Colonic mucosa (tissue), 4 donors: ENCODE measurements at places on chromosomes 2 and 18. TPM values are rescaled to one million over a fixed set of nuclear protein-coding genes. Genes with fewer than 3 reads are reported as not detected.

Gene RNU2-63P
- 2.3 TPM for total RNA-seq

DNA sequence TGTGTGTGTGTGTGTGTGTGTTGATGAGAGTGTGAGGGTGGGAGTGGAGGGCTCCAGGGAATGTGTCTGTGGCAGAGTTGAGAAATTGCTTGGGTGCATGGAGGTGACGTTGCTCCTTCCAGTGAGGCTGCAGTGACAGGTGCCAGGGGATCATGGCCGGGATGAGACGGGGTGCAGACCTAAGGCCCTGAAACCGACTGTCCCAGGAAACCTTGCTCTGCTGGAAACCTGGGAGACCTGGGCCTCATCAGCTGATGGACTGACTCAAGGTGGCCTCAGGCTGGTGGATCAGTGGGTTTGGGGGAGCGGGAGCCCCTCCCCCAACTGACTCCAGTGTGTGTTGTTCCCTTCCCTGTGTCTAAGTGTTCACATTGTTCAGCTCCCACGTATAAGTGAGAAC lies 56.6 kb downstream of the INHBB start:
- H3K27me3 ChIP-seq: no peaks in the 10 kb centered on the region
- DNase-seq: no peak
- no peaks in the 10 kb centered on the region for H3K4me1 ChIP-seq
- H3K27ac ChIP-seq: no peak overlapping the region

- no peaks in the 10 kb centered on the region for H3K4me1 ChIP-seq
- no peaks in the 10 kb centered on the region for H3K27me3 ChIP-seq
- H3K4me3 ChIP-seq: no peak overlapping the region
- DNase-seq: no peak
- H3K27ac ChIP-seq: no peak overlapping the region
- H3K36me3 ChIP-seq: no peaks in the 10 kb centered on the region
Measured at GRCh38 chr2:195552581-195552980, 104.4 kb upstream of the SLC39A10 start.

DNA sequence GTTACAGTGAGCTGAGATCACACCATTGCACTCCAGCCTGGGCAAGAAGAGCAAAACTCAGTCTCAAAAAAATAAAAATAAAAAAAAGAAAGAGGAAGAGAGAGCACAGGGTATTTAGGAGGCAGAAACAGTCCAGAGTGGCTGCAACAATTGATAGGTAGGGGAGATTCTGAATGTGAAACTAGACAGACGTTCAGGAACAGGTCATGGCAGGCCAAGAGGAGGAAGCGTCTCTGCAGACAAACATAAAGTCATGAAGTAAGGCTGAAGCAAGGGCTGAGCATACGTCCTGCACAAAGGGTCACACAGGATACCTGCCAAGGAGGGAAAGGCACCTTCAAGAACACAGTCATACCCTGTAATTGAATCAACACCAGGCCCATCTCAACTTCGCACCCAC lies 64.1 kb upstream of the ZNF532 start:
- no peak overlapping the region for H3K27ac ChIP-seq
- no peaks in the 10 kb centered on the region for H3K27me3 ChIP-seq
- H3K4me3 ChIP-seq: no peak overlapping the region
- no peak for DNase-seq
- H3K36me3 ChIP-seq: no peaks in the 10 kb centered on the region
- no peaks in the 10 kb centered on the region for H3K4me1 ChIP-seq

DNA sequence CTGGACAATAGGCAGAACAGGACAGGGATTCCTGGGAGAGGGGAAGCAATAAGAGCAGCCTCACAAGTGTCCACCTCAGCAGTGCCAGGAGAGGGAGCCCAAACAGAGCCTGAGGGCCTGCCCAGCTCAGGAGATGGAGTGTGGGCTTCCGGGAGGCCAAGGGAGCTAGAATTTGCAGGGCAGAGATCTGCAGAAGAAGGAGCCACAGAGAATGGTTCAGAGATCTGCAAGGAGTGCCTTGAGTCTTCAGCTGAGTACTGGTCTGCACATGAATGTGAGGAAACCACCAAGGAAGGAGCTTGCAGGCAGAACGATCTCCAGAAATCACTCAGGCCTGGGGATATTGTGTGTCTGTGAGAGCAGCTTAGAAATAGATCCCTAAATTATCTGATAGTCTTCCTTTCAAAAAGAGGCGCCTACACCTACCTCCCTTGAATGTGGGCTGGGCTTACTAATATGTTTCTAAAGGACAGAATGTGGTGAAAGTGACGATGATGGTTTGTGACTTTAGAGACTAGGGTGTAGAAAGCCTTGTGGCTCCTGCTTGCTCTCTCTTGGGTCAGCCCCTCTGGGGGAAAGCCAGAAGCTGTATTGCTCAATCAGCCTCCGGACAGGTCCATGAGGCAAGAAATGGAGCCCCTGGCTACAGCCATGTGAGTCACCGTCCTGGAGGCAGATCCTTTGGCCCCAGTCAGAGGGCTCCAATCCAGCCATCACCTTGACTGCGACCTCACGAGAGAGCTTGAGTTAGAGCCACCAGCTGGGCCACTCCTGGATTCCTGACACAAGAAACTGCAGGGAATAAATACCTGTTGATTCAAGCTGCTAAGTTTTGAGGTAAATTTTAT lies 7.6 kb upstream of the LPIN1 start:
- H3K36me3 ChIP-seq: no peaks in the 10 kb centered on the region
- H3K4me1 ChIP-seq: no peaks in the 10 kb centered on the region
- no peaks in the 10 kb centered on the region for H3K27me3 ChIP-seq
- no peak overlapping the region for H3K27ac ChIP-seq
- DNase-seq: peak; percentile 51
- no peak overlapping the region for H3K4me3 ChIP-seq

- no peak overlapping the region for H3K27ac ChIP-seq
- DNase-seq: no peak
- no peaks in the 10 kb centered on the region for H3K4me1 ChIP-seq
- H3K36me3 ChIP-seq: no peaks in the 10 kb centered on the region
Measured at GRCh38 chr18:40380686-40381439, 1574.2 kb upstream of the PIK3C3 start.

DNA sequence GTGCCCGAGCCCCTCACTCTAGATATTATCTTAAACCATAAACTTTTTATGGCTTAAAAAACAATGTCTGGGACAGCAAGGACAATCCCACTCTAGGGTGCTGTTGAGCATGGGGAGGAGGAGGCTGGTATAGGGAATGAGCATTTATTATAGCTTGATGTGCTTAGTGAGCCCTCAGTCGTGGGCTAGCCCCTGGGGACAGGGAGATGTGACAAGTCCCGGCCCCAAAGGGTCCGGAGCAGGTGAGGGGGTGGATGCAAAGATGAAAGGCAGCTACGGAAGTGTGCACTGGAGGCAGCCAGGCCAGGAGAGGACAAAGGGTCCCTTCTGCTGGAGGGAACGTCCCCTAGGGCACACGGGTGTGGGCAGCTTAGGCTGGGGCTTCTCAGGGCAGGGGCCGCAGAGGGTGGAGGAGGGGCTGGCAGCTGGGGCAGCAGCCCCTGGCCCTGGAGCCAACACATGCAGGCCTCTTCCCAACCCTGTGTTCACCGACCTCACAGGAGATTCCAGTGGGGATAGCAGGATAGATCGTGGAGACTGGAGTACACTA lies 106.3 kb upstream of the GPC1 start:
- H3K27ac ChIP-seq: no peak overlapping the region
- DNase-seq: no peak
- H3K4me1 ChIP-seq: no peaks in the 10 kb centered on the region

GRCh38 chr2:73406996-73407395 lies 21.4 kb downstream of the ALMS1 start:
- no peak for DNase-seq
- H3K36me3 ChIP-seq: no peaks in the 10 kb centered on the region
- no peak overlapping the region for H3K27ac ChIP-seq
- H3K27me3 ChIP-seq: no peaks in the 10 kb centered on the region
- no peaks in the 10 kb centered on the region for H3K4me1 ChIP-seq

GRCh38 chr2:232435805-232436204 lies 20.1 kb upstream of the ALPI start:
- no peak overlapping the region for H3K4me3 ChIP-seq
- H3K27ac ChIP-seq: no peak overlapping the region
- no peaks in the 10 kb centered on the region for H3K4me1 ChIP-seq
- no peaks in the 10 kb centered on the region for H3K36me3 ChIP-seq
- no peak for DNase-seq

GRCh38 chr2:88481691-88482336 lies 29.3 kb upstream of the FOXI3 start:
- no peaks in the 10 kb centered on the region for H3K36me3 ChIP-seq
- H3K4me3 ChIP-seq: no peak overlapping the region
- DNase-seq: no peak
- no peaks in the 10 kb centered on the region for H3K27me3 ChIP-seq
- no peak overlapping the region for H3K27ac ChIP-seq

Gene EDAR
- total RNA-seq: 0.69 TPM

GRCh38 chr2:8171608-8172007 lies 510.2 kb upstream of the ID2 start:
- H3K4me1 ChIP-seq: no peaks in the 10 kb centered on the region
- no peaks in the 10 kb centered on the region for H3K27me3 ChIP-seq
- no peaks in the 10 kb centered on the region for H3K36me3 ChIP-seq
- no peak overlapping the region for H3K27ac ChIP-seq
- no peak for DNase-seq
